ENCODE measurements at places on chromosomes 2 and 18.

DNA sequence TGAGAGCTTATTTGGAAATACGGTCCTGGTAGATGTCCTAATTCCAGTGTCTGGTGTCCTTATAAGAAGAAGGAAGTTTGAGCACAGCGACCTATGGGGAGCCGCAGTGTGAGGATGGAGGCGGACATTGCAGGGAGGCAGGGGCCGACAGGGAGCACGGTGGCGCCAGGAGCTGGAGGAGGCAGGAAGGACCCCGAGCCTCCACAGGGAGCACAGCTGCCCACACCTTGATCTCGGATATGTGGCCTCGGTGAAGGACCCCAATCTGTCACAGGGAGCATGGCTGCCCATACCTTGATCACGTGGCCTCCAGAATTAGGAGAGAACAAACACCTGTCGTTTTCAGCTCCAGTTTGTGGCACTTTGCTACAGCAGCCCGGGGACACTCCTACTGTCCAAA, 461.6 kb upstream of the SALL3 start:
- no peak for DNase-seq

- no peak for DNase-seq
These were observed 323.4 kb upstream of the UBE2E3 start for GRCh38 chr2:180657054-180657453.

DNA sequence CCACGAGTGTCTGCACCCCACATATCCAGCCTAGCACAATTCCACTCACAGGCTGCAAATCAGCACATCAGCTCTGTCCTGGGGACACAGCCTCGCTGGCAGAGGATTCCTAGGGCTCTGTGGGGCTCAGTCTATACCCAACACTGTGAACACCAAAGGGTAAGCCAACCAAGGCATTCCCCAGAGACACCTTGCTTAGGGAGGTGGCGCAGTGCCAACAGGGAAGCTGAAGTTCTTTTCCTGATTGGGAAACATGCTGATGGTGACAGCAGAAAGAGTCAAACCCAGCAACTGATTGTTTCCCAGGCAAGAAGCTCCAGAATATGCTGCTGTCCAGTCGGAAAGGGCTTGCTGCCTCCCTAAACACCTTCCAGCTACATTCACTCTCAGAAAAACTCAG, 55.8 kb downstream of the TTC32 start:
- DNase-seq = no peak

DNA sequence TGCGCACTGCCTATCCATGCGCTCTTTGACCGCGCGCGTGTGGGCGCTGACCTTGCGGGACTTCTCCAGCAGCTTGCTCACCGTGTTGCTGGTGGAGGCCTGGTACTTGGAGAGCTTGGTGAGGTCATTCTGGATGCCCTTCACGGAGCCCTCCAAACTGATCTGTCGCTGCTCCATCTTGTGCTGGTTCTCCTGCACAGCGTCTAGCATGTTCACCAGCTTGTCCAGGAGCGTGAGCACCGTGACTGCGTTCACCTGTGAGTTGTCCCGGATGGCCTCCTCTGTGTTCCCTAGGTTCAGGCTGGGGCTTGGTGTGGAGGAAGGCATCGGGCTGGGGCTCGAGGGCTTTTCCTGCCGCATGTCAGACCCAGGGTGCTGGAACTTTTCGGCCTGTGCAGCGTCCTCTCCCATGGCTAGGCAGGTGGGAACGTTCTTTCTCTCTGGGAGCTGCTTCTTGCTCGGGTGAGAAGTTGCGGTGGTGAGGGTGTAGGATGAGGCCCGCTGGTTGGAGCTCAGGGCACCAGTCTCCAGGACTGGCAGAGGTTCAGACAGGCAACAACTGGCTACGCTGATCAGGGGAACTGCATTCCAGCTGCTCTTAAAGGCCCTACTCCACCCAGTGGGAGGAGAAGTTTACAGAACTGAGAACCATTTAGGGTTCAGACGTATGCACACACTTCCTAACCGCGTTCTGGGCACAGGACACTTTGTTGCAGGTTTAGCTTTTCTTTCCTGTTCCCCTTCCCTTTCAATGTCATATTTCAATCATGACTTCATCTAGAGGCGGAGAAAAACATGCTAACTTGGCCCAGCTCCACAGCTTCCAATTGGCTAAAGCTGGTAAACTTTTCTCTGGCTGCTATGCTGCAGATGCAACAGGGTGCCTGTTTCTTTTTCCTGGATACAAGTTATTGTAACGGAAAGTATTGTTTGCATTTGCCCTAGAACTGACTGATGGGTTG, at the start of gene CAVIN2:
TSS of gene CAVIN2 (minus strand) at position 574 of the 962 bp plus-strand sequence. CDS start at position 411, 163 bp downstream.
- no peak for DNase-seq

- DNase-seq = no peak
These were observed 553.8 kb downstream of the PIK3C3 start for GRCh38 chr18:42508683-42509296.

DNA sequence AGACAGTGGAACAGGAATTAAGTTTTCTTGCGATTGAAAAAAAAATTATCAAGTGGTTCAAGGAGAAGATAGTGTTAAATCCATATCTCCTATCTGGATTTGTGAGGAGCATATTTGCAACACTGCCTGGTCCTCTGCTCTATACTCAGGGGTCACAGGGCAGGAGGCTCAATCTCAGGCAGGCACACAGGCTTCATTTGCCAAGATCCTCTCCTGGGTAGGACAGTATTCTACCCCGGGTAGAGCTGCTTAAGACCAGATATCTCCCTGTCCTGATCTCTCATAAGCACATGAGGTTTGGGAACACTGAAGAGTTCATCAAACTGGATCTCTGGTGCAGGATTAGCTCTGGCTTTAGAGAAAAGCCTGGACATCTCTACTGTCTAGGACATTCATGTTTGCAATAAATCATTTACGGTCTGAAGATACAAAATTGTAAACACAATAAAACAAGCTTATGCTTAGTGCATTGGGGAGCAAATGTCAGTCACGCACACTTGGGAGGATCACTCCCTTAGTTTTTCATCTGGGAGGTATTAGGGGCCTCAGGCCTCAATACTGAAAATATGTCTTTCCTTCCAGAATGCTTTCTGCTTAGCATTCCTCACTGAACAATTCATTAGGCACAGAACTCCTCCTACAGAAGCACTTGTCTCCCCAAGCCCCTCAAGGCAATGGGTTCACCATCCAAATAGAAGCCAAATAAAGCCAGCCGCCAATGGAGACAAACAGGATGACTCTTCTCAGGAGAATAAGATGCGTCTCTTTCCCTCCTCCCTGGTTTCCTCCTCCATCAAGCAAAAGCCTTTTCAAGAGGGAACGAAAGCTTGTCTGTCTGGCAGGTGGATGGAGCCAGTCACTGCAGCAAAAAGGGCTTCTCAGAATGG, 34.1 kb upstream of the LCLAT1 start:
- no peak for DNase-seq

DNA sequence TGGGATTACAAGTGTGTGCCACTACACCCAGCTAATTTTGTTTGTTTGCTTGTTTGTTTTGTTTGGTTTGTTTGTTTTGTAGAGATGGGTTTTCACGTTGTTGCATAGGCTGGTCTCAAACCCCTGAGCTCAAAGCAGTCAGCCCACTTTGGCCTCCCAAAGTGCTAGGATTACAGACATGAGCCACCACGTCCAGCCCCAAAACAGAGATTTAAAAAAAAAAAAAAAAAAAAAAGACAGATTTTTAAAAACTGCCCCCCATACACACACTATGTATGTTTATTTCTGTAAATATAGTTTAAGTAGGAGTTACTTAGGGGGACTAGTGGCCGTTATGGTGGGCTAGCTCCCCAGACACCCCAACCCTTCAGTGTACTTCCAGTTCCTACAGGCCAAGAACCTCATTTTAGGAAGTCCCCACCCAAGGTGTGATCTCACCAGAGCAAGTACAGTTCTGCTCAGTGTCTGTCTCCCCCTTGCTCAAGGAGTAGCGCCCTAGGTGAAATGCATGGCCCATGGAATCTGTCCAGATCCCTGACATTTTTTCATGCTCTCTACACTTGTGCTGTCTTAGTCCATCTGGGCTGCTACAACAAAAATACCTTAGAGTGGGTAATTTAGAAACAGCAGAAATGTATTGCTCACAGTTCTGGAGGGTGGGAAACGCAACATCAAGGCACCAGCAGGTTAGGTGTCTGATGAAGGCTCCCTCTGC, 1.6 kb upstream of the TMBIM1 start:
- no peak for DNase-seq

DNA sequence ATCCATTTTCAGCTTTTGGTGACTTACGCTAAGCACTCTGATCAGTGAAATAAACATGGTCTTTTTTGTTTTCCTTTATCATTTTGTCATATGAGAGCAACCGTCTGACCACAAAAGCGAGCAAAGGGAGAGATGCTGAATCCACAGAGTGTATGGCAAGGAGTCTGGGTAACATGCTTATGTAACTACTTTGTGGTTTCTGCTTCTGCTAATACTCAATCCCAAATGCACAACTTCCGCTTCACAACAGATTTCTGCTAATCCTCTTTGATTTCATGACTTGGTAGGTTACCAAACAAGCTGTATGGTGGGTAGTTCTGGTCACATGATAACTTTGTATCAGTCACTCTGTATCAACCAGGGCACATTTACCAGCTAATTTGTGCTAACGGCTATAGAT, 908.4 kb upstream of the CRIM1 start:
- no peak for DNase-seq

- no peak for DNase-seq
These were observed 42.4 kb downstream of the MBD2 start for GRCh38 chr18:54181856-54182602.

- peak; percentile 42 for DNase-seq
These were observed 32.3 kb upstream of the NEB start for GRCh38 chr2:151766437-151767153.

DNA sequence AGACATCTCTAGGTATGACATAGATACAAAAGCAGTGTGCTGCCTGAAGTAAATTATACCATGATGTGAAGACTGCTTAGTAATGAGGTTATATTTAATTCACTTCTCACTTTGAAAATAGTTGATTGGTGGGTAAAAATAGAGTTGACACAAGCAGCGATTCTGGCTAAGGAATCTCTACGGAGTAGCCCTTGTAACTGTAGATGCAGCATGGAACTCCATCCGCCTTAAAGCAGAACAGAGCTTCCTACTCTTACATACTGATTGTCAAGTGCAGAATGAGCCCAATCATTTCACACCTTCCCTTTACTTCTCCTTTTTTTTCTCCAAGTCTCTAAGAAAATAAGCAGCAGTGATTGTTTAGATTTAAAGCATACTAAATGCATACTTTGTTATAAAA, 1594.6 kb upstream of the SLC39A10 start:
- DNase-seq = no peak

GRCh38 chr18:72783530-72783929, 84.3 kb downstream of the NETO1 start:
- no peak for DNase-seq

DNA sequence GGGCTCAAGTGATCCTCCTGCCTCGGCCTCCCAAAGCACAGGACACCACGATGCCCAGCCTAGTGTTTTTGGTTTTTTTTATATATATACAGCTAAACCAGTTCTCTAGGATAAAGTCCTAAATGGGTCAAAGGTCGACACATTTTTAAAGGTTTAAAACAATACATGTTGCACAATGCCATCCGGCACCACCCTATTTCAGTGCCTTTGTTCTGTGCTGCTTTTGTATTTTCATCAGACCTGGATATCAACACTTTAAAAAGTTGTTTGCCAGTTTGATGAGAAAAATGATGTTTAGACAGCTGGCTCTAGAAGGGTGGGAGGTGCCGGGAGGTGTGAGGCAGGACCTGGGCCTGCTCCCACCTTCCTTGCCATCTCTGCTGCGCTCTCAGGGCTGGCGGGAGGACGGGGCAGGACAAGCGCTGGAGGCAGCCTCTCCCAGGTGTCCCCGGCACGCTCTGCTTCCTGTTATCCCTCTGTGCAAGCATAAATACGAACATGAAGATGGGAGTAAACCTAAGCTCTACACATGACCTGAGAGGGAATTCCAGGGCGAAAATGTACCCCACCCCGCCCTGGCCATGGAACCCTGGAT, 103.7 kb downstream of the HS6ST1 start:
- no peak for DNase-seq

DNA sequence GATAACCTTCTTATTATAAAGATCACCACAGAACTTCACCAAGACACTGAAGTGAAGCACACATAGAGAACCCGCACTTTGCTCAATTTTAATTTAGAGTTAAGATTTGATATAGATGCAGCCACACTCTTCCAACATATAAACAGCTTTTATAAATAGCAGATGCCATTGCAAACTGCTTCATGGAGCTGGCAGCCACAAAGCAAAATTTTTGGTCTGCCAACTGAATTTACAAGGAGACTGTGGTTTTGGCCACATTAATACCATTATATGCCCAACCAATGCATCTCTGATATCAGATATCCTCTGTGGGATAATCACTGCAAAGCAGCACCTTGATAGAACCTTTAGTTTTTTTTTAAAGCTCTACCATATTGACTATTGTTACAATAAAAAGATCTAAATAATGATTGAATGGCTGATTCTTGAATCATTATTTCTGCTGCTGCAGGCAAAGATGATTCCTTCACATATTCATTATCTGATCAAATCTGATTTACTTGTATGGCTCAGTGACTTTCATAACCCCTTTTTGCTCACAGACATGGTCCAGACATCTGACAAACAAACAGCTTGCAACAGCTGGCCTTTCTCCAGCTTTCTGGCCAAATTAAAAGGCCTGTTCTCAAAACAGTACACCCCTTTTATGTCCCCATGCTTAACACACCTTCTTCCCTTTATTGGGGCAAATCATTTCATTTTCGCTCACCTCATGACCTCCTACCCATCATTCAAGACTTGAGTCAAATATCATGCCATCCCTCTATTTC, 88.4 kb downstream of the METTL4 start:
- DNase-seq = no peak

DNA sequence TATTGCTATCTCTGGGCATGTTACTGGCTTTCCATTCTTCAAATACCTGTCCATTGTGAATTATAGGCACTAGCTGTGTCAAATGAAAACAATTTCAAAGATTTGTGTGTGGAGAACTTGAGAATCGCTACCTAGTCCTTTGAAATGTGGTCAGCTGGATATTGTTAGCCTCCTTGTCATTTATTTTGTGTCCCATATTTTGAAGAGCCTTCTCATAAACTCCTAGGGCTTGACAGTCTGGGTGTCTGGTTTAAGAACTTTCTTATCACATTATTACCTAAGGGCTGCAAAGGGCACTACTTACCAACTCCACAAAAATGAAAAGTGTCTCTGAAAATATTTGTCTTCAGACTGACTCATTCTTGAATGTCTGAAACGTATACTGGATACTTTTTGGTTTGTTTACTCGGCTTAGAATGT, 50.2 kb downstream of the COL4A3 start:
- no peak for DNase-seq

GRCh38 chr2:179605341-179605740, 256.1 kb downstream of the ZNF385B start:
- DNase-seq = no peak
